ENCODE measurements at places on chromosomes 6 and 20.

GRCh38 chr6:43221046-43221972 is 8.0 kb downstream of the DNPH1 start:
- no peak for DNase-seq

- no peak for DNase-seq
Measured at GRCh38 chr6:149451376-149452036, 33.3 kb downstream of the ZC3H12D start.

GRCh38 chr6:3283641-3284435 is 25.1 kb downstream of the PSMG4 start:
- no peak for DNase-seq

DNA sequence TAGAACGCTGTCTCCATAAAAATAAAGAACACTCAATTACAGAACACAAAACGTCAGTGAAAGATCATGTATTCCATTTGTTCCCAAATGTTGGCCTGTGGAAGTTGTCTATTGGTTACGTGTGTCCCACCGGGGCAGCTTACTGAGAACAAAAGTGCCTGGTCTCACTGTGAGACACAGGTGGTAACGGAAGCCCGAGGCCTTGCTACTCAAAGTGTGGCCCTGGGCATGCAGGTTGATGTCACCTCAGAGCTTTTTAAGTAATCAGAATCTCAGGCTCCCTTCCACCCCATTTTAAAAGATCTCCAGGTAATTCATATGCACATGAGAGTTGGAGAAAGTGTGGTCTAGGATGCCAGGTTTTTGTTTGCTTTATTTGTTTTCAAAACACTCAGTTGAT is 422.5 kb upstream of the OPRM1 start:
- no peak for DNase-seq

DNA sequence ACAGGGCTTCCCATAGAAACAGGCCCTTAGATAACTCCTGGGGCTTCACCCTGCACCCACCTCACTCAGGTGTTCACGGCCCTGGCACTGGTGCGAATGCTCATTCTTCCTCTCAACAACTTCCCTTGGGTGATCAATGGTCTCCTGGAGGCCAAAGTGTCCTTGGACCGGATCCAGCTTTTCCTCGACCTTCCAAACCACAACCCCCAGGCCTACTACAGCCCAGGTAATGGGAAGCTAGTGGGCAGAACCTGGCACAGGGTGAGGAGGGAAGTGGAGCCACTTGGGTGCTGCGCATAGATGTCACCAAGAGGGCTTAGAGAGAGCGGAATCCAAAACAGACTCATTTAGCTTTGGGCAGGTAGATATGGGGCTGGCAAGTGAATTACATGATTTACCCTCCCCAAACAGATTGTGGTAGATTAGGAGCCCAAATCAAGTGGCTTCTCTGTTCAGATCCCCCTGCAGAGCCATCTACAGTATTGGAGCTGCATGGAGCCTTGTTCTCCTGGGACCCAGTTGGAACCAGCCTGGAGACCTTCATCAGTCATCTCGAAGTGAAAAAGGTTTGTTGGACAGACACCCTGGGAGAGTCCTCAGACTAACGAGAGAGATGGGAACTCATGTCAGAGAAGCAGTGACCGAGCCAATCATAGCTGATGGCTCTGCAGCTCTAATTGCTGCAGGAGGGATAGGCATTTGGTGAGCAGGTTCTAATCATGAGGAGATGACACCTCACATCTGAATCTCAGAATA is 8.5 kb downstream of the ABCC10 start:
- DNase-seq: no peak

GRCh38 chr6:33313709-33314514 is at the start of gene TAPBP:
Gene TAPBP (minus strand): TSS chr6:33314078. CDS start chr6:33314041, 37 bp downstream.
- peak; percentile 74 for DNase-seq

GRCh38 chr6:36094753-36095496 is 35.4 kb upstream of the MAPK13 start:
- peak; percentile 82 for DNase-seq

DNA sequence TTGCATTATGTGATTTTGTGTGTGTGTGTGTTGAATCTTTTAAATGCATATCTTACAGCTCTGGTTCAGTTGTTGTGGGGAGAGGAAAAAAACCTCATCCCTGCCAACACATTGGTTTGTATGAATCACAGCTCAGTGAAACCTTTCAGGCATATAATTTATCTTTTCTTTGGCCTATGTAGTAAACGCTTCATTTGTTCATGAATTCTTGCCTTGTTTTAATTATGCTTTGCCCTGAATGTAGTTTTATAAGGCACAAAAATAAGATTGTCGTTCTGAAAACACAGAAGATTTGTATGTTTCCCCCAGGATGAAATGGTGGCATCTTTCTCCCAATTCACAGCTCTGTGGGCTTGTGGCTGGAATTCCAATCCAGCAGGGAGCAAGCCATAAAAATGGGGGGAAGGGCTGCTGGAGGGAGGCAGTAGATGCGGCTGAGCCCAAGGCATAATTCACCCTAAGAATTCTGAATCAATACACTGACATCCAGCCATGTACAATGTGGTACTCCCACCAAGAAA is 45.1 kb downstream of the BCAS1 start:
- no peak for DNase-seq

- no peak for DNase-seq
Measured at GRCh38 chr20:37226889-37227288, 34.7 kb downstream of the GHRH start.

- no peak for DNase-seq
Measured at GRCh38 chr20:43191946-43192863, 2.5 kb upstream of the PTPRT start.

GRCh38 chr6:5871296-5871695 is 135.4 kb downstream of the NRN1 start:
- no peak for DNase-seq

DNA sequence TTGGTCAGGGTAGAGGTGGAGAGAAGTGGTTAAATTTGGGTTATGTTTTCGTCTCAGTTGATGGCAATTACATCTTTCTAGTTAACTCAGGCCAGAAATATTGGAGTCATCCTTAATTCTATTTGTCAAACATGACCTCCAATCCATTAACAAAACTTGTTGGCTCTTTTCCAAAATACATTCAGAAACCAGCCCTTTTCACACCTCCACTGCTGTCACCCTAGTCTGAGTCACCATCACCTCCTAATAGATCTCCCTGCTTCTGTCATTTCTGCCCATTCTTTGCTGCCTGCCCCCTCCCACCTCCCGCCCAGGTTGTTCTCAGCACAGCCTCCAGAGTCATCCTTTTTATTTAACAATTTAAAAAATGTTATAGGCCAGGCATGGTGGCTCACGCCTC is 3.0 kb upstream of the ABCF1 start:
- no peak for DNase-seq

DNA sequence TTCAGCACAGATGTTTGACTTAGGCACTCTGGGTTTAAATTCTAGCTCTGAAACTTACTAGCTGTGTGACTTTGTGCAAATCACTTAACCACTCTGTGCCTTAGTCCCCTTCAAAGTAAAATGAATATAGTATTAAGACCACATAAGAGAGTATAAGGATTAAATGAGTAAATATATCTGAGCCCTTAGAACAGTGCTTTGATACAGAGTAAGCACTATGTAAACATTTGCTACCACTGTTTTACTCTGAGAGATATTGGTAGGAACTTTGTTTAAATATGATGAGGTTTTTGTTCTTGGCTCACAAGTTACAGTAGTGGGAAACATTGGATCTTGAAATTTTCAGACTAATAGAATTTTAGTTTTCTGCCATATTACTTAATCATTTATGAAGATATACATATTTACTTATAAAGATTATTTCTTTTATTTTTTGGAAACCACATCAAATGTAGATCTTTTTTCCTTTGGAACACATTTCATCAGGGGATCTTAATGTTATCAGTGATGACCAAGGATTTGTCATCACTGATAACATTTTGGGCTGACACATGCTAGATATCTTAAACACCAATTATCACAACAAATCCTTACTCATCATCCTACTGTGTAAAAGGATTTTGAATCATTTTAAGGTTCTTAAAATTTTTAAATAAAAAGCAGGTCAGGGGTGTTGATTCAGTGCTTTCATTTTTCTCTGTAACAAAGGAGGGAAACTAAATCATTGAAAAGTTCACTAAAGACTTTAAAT is 226.2 kb downstream of the EYA4 start:
- DNase-seq: no peak

- no peak for DNase-seq
Measured at GRCh38 chr6:166932116-166932515, 24.2 kb downstream of the RNASET2 start.

DNA sequence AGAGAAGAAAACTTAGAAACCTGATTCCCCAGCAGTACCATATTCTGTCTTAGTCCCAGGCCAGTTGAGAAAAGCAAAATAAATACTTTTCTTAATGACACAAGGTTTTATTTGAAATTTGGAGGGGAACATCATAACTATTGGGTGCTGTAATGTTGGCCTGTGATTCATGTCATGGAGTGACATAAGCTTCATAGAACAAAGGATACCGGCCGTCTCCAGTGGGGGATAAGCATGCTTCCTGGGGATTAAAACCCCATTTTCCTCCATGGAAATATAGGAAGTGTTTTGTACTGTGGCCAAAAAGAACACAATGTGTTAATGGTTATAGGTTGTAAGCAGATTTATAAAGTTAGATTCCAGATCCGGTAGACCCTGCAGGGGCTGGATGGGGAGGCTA is 18.0 kb downstream of the MTHFD1L start:
- no peak for DNase-seq

- DNase-seq: no peak
Measured at GRCh38 chr6:163262080-163262479, 152.4 kb upstream of the QKI start.

- DNase-seq: no peak
Measured at GRCh38 chr6:7155871-7156579, 48.3 kb downstream of the RREB1 start.

DNA sequence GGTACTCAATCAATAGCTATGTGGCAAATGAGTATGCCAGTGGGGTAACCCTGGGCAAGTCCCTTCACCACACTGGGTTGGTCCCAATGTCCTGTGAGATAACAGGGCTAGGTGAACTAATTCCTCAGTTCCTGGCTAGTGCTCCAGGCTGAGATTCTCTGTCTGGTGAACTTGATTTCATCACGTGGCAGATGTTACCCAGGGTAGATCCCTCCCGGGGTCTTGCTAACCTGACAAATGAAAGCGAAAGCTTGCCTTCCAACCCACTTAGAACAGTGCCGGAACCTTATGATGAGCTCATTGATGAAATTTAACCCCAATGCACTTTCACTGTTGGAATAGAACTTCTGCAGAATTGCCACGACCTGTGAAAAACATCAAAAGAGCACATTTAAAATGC is 6.6 kb upstream of the ANKRD60 start:
- no peak for DNase-seq

GRCh38 chr6:22247916-22248482 is 48.8 kb downstream of the PRL start:
- no peak for DNase-seq

GRCh38 chr6:52573295-52573694 is 3.6 kb downstream of the TRAM2 start:
- no peak for DNase-seq

Measured in stimulated activated CD4-positive, alpha-beta T cell treated with anti-CD3 and anti-CD28 coated beads, Interleukin-1b, Interleukin-23, amount 100 ng/mL, for 4 hours (primary cell).